ENCODE measurements at places on chromosomes 7 and 10.

GRCh38 chr10:75640803-75641202, 209.4 kb downstream of the LRMDA start:
- no peak for DNase-seq

GRCh38 chr7:91185771-91186170, 78.5 kb upstream of the FZD1 start:
- peak; percentile 14 for DNase-seq

- DNase-seq: no peak
Measured at GRCh38 chr7:2164646-2165045, 68.1 kb downstream of the MAD1L1 start.

GRCh38 chr10:117503244-117504205, 39.0 kb upstream of the EMX2 start:
- DNase-seq: no peak

DNA sequence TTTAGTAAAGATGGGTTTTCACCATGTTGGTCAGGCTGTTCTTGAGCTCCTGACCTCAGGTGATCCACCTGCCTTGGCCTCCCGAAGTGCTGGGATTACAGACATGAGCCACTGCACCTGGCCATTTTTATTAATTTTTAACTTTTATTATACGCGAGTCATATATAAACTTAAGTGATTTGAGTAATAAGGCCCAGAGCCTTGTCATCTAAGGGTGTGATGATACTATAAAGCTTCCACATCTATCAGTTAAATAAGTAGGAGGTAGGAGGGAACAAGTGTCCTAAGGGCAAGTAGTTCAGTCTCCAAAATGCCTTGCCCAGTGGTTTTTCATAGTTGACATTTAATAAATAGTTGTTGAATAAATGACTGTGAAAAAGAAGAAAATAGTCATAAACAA, 13.3 kb upstream of the HILPDA start:
- no peak for DNase-seq

DNA sequence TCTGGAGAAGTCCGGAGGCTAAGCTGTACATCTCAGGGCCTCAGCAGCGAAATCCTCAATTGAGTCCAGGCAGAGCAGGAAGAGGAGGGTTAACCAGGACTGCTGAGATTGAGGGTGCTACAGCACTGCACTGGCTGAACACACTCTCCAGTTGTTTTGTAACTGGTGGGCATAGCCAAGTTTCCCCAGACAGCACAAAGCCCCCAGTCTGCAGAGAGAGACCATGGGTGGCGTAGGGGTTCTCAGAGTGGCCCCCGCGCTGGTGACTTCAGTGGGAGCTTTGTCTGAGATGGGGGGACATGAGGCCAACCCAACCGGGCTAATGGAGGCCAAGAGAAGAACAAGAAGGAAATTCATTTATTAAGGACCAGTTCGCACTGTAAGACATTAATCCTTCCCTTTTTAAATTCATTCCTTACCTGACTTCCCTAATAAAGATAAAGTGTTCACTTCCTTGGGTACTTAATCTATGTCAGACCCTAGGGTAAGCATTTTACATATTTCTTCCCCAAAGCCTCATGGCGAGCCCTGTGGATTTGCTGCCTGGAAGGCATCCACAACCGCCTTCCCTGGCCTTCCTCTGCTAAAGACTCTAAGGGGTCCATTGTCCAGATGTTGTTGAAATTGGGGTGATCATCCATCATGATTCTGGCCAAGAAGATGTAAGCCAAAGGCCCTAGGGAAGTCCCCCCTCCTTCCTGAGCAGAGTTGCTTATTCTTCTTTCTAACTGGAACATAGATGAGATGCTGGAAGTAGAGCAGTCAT, 121.4 kb upstream of the CHST15 start:
- DNase-seq: no peak
